Cortex of kidney (tissue), 1 donor: ENCODE measurements at places on chromosomes 7 and 10.
A peak's percentile ranks its signal among the peaks of the same experiment; 100 is the strongest.

- peak; percentile 53 for DNase-seq
Measured at GRCh38 chr10:131981429-131982184, at the start of gene BNIP3. Gene BNIP3 (minus strand): TSS chr10:131981923. CDS start chr10:131981806, 117 bp downstream.

- no peak for DNase-seq
Measured at GRCh38 chr7:99112097-99112496, 31.8 kb downstream of the SMURF1 start.

- no peak for DNase-seq
Measured at GRCh38 chr10:73758704-73759511, 14.7 kb downstream of the SEC24C start.

DNA sequence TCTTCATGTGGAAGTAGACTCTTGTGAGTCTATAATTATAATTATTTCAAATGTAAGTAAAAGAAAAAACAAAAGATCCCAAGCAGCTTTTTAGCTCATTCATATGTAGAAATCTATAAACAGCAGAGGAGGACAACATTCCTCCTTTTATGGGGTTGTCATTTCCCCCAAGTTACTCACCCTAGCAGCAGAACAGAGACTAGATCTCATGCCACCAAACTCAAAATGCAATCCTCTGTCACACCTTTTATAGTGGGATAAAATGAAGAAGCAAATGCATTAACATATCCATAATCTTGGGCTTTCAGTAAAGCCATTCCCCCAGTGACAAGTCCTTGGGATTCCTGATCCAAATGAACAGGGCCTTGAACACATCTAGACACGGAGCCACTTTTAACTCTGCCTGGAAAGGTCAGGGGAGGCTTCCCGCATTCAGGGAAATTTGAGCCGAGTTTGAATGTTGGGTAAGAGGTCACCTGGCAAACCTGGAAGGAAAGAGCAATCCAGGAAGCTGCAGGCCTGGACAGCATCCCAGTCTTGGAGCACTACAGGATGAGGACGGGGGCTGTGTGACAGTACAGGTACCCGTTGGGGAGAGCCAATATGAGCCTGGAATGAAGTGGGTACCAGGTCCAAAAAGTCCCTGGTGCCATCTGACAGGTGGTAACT is 76.4 kb downstream of the DOCK4 start:
- no peak for DNase-seq

DNA sequence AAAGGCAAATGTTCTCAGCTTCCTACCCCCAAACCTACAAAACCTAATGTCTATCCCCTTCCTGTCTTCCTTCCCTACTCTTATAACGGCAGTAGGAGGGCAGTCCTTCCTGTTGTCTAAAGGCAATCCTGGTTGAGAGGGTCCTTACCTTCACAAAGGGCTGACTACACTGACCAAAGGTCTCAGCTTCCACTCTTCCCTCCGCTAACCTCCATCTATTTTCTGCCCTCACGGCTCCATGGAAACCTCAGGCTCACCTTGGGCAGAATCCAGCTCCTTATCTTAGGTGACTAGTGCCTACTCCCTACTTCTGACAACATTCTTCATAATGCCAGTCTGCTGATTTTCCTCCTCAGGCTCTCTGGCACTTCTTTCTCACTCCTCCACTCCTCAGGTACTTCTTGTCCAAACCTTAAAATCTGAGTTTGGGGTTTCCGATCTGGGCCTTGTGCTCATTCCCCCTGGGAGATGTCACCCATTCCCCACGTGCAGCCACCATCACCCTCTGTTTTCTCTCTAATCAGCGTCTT is 542 bp downstream of the FBXL13 start:
- DNase-seq = no peak

DNA sequence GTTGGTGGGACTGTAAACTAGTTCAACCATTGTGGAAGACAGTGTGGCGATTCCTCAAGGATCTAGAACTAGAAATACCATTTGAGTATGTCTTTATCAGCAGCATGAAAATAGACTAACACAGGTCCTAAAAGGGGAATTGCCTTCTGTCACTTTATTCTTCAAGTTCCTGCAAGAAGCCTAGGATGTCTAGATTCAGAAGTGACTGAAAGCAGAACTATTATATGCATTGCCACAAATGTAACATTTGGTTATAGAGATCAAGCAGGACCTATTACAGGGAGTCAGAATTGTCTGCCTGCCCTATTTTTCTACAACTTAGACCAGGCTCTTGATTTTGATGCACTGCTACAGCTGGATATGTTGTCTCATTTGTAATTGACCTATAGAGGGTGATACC is 364.7 kb downstream of the SORCS1 start:
- no peak for DNase-seq

DNA sequence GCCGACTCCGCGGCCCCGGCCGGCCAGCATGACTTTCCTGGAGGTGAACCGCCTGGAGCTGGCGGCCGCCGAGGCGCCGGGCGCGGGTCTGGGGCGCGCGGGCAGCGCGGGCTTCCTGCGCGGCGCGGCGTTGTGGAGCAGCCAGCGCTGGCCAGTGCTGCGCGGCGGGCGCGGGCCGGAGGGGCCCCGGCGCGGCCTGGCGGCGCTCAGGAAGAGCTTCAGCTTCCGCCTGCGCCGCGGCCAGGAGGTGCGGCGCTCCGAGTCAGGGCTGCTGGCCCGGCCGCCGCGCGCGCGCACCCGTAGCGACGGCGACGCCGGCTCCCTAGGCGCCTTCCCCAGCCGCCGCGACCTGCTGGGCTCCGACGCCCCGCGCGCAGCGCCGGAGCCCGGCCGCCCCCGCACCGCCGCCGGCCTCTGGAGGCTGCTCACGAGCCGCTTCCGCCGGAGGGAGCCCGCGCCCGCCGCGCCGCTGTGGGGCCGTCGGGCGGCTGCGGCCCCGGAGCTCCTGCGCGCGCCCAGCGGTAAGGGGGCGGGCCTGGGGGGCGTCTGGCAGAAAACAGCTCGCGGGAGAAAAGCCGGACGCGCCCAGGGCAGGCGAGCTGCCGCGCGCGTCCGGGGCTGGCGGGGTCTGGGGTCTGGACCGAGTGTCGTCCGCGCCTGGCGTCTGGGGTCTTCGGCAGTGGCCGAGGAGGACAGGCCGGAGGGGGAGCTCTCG is 29.0 kb downstream of the AGAP3 start:
- DNase-seq = no peak

DNA sequence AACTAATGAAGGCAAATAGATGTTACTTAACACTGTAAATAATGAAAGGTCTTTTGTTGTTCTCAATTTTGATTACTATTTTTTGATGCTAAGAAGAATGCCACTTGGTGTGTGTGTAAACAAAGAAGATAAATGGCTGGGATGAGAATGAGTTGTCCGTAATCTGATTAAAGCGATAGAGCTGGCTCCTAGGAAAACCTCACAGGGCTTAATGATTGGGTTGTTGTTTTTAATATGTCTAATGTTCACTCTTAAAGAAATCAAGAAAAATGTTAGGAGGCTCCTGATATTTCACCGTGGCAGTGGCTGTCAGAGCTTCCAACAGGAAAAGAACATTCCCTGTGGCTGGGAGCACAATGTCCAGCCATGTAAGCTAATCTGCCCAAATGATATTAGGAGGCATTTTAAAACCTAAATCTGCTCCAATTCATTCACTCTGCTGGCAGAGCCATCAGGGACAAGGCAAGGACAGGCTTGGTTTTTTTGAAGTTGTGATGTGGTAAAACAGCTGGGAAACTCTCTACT is 243.9 kb downstream of the SNX10 start:
- DNase-seq = no peak

- no peak for DNase-seq
Measured at GRCh38 chr10:132577350-132578003, 39.9 kb downstream of the INPP5A start.

- no peak for DNase-seq
Measured at GRCh38 chr7:121000081-121000983, 11.8 kb downstream of the CPED1 start.

GRCh38 chr7:25398418-25398817 is 170.1 kb upstream of the NPVF start:
- no peak for DNase-seq

DNA sequence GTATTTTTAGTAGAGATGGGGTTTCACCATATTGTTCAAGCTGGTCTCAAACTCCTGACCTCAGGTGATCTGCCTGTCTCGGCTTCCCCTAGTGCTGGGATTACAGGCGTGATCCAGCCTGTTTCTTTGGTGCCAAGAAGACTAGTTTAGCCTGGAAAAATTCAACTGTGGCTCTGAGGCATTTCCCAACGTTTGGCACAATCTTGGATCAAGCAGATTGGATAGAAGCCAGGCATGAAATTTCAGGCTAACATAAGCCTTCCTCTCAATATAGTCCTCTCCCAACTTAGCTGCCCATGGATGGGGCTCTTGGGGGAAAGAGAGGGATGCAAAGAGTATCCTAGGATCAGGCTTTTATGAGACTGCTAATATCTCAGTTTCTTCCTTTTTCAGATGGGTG is 53.8 kb downstream of the APBB1IP start:
- DNase-seq = no peak

DNA sequence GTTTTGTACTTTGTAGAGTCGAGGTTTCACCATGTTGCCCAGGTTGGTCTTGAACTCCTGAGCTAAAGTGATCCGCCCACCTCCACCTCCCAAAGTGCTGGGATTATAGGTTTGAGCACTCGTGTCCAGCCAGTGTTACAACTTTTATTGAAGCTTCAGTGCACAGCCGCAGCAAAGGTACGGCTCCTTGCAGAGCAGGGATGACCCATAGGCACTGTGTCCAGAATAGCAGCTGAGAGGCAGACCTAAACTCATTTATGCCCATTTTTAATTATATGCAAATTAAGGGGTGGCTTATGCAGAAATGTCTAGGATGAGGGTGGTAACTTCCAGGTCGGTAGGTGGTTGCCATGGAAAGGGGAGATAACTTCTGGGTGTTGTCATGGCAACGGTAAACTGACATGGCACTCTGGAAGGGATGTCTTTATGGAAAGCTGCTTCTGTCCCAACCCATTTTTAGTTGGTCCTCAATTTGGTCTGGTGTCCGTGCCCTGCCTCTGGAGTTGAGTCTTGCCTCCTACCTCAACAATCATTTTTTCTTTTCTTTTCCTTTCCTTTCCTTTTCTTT is 22.7 kb downstream of the NYAP1 start:
- DNase-seq = no peak

DNA sequence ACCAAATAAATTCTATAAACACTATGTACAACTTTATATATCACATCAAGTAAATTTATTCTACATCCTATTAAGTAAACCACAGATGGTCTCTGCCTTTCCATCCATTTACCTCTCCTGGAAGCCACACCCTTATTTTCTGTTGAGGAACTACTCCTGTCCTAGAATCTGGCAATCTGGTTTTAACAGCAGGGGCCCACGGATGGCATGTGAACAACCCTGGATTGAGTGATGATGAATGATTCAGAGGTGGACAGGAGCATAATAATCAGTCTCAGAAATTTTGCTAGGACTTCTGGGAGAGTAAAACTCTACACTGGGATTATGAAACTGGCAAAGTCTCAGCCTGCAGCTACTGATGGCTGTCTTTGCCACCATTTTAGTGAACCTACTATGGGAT is 54.1 kb downstream of the CDK6 start:
- no peak for DNase-seq

DNA sequence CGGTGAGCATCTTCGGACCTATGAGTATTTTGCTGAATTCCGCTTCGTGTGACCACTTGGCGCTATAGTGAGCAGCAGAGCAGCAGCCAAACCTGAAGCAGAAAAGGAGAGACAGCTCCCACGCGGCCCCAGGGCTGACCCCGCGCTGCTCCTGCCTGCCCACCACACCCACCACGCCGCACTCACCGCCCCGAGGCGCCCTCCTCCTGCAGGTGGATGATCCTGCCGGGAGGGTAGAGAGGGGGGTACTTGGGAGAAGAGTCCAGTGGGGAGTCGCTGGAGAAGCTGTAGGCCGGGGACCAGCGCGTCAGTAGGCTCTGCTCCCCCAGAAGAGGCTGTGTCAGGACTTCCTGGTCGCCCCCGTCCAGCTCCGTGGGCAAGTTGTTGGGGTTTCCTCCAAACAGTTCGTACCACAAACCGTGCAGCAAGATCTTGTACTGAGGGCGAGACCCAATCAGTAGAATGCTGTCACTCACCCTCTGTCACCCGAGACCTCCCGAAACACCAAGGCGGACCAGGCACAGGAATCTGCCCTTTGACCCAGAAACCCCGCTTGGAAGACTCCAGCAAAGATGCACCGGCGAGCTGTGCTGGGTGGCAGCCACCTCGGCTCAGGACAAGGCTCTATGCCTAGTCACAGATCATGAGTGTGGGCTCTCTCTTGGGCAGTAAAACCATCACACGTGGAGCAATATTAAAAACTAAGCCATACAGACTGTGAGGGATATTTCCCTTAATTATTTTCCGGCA is 37.6 kb downstream of the DAGLB start:
- no peak for DNase-seq

DNA sequence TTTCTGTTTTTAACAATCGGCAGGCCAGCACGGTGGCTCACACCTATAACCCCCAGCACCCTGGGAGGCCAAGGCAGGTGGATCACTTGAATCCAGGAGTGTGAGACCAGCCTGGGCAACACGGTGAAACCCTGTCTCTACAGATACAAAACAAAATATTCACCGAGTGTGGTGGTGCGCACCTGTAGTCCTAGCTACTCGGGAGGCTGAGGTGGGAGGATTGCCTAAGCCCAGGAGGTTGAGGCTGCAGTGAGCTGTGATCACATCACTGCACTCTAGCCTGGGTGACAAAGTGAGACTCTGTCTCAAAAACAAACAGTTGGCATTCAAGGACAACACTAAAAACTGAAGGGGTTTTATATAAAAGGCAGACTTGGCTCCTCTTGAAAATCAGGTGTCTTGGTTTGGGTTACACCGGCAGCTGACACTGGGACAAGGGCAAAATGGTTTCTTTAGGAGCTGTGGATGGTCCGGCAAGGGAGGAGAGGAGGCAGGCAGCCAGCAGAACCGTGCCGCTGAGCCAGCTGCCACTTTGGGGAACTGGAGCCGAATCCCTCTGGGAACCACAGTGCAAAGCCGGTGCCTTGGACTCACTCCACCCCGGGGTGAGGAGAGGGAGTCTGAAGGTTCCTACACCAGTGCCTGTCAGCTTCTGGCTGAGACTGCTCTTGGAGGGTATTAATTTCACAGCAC is 52.6 kb downstream of the CHST3 start:
- DNase-seq = no peak

DNA sequence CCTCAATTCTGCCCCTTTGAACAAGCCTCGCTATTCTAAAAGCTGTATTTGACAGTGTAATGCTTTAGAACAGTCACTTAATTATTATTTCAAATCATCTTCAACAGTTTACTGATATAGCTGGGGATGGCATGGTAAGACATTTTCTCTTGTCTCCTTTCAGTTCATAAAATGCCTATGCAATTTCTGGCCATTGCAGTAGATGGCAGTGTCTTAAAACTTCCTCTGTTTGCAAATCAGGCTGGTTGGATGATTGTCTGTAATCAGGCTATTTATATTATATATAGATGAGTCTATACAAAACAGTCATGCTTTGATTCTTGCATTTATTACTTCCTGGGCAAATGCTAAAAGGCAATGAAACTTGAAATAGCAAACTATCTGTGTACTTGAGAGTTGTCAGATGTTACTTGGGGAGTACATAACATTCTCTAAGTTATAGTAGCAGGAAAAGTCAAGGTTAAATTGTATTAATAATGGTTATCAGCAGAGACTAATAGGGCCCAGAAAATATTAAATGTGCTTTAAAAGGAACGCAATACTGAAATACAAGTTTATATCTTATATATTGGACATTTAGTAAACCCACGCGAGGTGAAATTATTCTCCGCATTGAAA is 55.5 kb upstream of the LHFPL3 start:
- no peak for DNase-seq

- no peak for DNase-seq
Measured at GRCh38 chr10:49512121-49512809, 26.7 kb downstream of the ERCC6 start.

GRCh38 chr7:47380325-47381133 is 201.4 kb downstream of the TNS3 start:
- no peak for DNase-seq
